ENCODE measurements at places on chromosomes 4 and X.

- DNase-seq, result peak; percentile 75
These were observed 672 bp downstream of the LONRF3 start for GRCh38 chrX:118974908-118975671.

DNA sequence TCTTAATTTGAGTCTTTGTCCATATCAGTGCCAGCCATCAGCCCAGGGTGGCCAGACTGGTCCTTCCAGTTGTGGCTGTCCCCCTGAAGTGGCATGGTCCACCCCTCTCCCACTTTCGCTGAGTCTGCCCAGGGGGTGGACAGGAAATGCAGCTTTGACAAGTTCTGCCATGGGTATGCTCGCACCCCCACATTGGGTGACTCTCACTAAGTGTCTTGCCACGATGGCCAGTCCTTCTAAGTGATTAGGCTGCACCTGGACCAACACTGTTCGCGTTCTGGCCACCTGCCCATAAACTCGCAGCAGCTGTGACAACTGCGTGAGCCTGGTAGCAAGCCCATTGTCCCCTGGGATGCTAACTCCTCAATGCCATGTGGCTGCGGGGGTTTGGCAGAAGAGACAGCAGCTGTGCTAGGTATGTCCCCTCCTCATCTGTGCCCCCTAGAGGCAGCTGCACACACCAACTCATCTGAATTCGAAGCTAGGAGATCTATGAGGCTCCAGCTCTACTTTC, 10.0 kb upstream of the LNX1 start:
- DNase-seq, result no peak

- no peak for DNase-seq
These were observed 56.2 kb downstream of the TRIML1 start for GRCh38 chr4:188195389-188195985.

DNA sequence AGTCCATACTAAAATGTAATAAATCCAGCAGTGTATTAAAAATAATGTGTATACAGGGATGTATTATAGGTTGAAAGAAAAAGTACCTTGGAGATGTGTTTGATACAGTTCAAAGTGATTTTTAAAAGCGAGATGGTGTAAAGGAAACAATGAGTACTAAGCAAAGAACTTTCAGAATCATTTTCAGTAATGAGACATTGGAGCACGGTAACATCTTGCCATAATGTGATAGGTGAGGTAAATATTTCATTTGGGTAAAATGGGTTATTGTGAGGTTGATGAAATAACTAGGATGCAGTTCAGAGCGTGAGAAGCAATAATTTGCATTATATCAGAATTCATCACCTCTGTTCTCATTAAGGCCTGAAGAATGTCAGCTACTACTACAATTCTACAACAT, 25.9 kb downstream of the EIF2S3 start:
- DNase-seq, result no peak

- DNase-seq, result peak; percentile 50
These were observed 57.1 kb upstream of the DDX3X start for GRCh38 chrX:41276661-41277506.

- DNase-seq, result no peak
These were observed 1.4 kb downstream of the COX7B start for GRCh38 chrX:77900688-77901087.

DNA sequence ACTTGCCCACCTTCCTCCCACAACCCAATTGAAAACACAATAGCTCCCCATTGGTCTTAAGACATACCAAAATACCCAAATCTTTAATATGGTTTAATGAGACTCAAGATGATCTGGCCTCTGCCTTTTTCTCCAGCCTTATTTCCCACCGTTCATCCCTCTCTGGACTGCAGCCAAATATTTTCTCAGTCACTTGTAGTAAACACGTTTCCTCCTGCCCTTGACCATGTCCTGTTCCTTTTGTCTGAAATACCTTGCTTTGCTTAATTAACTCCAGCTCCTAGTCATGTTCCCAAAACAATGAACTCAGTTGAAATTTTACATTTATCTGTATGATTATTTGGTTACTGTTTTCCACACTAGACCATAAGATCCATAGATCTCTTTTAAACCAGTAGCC, 8.4 kb upstream of the NUP54 start:
- DNase-seq, result no peak

- DNase-seq, result no peak
These were observed 179.0 kb downstream of the SCFD2 start for GRCh38 chr4:53186714-53187358.

GRCh38 chr4:113644398-113644797, 117.1 kb downstream of the CAMK2D start:
- DNase-seq, result no peak

- no peak for DNase-seq
These were observed 26.4 kb downstream of the KIAA1210 start for GRCh38 chrX:119101168-119101567.

DNA sequence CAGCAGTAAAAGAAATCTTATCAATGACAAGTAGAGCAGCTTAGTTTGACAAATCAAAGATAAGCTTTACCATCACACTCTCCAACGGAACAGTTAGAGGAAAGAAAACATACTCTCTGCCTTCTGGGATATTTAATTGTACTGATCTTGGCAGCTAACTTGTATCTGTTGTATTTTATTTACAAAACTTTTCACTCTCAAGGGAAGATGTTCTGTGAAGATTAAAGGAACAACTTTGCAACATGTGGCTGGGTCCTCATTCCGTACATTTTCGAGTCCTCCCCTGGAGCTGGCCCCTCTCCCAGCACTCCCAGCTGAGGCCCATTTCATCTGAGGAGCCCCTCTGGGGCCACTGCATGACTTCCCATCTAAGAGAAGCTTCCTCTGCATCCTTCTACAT, 74.4 kb downstream of the RPS3A start:
- DNase-seq, result no peak

DNA sequence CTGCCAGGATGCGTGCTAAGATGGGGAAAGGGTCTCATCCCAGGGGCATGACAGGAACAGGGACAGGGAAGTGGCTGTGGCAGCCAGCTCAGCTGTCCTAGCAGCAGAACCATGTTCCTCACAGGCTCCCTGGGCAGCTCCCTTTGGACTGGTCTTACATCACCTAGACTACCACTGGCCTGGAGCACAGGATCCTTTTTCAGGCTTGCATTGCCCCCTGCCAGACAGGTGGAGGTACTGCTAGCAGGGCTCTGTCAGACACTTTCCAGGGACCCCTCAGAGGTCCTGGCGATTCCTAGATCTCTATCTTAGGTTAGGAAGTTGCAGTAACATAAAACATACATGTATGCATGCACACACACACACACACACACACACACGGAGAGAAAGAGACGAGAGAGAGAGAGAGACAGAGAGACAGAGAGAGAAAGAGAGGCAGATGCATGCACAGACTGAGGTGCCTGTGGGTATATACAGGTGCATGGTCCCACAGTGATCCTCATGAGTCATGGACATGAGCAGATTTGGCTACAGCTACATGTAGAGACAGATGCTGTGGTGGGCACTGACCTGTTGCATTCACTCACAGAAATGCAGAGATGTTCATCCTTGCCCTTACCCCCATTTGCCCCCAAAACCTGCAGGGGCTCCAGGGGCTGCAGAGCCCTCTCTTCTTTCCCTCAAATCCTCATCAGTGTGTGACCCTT, 63.6 kb downstream of the STARD8 start:
- DNase-seq, result no peak

GRCh38 chrX:82912382-82912781, 595.7 kb upstream of the POU3F4 start:
- DNase-seq, result no peak

- DNase-seq, result no peak
These were observed 61.4 kb downstream of the FAM114A1 start for GRCh38 chr4:38928974-38929373.

DNA sequence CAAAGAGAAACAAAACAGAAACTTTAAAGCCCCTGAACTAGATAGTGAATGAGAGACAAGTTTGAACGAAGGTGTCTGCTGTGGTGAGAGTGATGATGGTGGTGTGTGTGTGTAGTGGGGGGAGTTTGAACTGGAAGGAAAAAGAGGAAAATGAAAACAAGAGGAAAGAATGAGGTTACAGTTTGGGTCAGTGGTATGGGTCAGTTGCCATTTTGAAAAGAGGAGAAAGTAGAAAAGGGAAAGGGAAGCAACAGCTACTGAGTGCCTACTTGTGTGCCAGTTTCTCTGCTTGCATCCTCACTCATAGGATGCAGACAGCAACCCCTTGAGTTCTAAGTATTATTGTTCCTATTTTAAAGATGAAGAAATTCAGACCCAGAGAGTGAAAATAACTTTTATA, 26.0 kb downstream of the NHSL2 start:
- DNase-seq, result no peak

DNA sequence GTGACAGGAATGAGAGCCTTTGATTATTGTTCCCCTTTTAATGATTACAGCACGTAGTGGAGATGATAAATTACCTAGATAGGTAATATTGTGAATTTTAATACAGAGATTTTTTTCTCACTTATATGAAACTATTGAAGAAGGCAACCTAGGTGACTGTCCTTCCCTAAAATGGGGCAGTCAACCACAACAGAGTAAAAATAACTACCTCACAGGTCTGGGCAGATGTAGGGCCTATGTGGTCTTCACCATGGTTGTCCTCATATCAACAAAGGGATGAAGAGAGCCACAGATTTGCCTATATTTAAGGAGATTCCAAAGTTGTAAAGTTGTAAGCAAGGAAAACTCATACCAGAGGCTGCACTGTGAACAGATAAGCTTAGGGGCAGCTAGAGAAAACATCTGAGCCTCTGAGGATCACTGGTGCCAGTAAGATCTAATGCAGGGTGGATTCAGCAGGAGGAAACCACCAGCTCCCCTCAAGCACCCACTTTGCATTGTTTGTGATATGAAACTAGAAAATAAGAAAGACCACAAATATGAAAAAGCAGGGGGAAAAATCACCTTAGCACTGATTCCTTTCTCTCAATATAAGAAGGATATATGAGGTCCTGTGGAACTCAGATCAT, 547.9 kb upstream of the GALNTL6 start:
- DNase-seq, result no peak

- no peak for DNase-seq
These were observed 104.1 kb downstream of the TNIP2 start for GRCh38 chr4:2651998-2652397.

DNA sequence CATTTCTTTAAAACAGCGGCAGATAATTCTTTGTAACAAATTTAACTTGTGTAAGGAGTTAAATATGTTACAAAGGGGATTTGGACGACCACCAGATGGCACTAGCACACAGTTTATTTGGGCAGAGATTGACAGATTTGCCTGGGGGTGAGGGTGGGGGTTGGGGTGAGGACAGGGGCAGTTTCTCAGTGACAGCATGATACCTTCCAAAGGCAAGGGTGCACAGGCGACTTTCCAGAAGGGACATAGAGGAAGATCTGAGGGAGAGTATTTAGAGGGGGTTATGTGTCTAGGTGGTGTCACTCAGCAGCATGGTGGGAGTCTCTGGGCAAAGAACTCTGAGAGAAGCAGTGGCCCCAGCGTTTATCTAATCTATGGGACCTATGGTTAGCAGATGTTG, 9.6 kb upstream of the TMA16 start:
- peak; percentile 61 for DNase-seq

GRCh38 chr4:176939445-176939844, 146.7 kb upstream of the VEGFC start:
- no peak for DNase-seq

DNA sequence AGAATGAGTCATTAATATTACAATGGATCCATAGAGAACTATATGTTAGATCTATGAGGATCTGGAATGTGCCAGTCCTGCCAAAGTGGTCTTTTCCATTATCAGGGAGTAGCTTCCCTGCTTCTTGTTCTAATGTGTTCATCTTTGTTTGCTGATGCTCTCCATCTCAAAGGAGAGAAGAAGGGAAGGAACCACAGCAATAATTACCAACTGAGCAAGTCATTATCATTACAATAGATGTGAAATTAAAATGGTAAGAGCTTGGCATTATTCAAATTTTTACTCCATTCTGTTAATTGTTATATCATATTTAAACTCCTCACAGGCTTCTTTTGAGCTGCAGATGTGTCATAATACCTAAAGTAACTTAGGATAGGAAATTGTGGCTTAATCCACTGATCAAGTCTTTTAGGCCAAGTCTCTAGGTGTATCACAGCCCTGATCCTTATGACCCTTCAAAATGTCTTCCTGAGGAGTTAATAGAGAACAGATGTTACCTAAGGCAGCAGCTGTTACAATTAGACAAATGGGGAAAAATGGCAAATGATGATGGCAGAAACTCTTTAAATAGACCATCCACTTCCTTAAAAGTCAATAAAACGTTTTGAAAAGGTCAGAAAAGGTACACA, 1492.7 kb upstream of the IGFBP7 start:
- no peak for DNase-seq

DNA sequence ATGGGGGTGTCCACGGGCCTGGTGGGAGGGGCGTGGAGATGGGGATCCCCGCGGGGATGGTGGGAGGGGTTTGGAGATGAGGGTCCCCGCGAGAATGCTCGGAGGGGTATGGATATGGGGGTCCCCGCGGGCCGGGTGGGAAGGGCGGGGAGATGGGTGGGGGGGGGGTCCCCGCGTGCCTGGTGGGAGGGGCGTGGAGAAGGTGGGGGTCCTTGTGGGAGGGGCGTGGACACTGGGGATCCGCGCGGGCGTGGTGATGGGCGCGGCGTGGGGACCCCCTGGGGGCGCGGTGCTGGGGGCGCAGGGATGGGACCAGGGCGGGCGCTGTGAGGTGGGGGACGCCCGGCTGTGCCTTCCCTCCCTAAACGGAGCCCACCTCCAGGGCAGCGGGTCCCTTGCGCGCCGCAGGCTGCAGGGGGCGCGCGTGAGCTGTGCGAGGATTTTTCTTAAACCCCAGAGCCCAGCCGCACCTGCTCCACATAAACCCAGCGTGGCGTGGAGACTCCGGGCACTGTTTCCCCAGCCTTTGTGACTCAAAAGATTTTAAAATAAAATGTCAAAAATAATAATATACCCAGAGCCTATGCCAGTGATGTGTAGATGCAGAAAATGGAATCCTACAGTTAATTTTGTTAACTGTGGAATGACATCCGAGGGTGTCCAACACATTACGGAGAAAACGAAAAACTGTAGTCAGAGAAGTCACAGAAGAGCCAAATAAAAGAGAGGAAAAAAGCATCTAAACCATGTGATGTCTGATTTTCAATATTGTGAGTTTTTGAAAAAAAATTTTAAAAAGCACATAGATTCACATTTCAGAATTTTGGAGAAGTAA, 1.5 kb upstream of the ASMTL start:
- peak; percentile 93 for DNase-seq

- no peak for DNase-seq
These were observed 31.0 kb upstream of the PPARGC1A start for GRCh38 chr4:23920716-23921446.

DNA sequence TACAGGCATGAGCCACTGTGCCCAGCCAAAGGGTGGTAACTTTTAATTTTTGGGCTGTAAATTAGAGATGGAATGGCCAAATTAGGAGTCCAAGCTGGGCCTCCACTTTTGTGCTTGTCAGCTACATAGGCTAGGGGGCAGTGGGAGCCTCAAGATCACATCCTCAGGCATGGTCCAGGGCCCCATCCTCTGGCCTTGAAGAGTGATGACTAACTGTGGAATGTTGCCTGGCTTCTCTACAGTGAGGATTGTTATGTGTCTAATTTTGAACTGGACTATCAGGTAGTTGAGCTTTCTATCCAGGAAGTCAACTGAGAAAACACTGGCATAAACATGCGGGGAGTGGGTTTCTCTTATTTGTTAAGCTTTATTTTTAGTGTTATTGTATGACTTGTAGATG, 33.0 kb downstream of the CCNG2 start:
- DNase-seq, result no peak

- peak; percentile 78 for DNase-seq
These were observed at the start of gene TIMM8A for GRCh38 chrX:101348452-101349192. TIMM8A (minus strand) TSS chrX:101348742; CDS start chrX:101348664, 78 bp downstream.

- DNase-seq, result no peak
These were observed 337.7 kb downstream of the BMPR1B start for GRCh38 chr4:95095348-95095974.

All from CD8-positive, alpha-beta T cell (primary cell).